Common myeloid progenitor, CD34-positive (primary cell): ENCODE measurements at places on chromosomes 4 and X.

DNA sequence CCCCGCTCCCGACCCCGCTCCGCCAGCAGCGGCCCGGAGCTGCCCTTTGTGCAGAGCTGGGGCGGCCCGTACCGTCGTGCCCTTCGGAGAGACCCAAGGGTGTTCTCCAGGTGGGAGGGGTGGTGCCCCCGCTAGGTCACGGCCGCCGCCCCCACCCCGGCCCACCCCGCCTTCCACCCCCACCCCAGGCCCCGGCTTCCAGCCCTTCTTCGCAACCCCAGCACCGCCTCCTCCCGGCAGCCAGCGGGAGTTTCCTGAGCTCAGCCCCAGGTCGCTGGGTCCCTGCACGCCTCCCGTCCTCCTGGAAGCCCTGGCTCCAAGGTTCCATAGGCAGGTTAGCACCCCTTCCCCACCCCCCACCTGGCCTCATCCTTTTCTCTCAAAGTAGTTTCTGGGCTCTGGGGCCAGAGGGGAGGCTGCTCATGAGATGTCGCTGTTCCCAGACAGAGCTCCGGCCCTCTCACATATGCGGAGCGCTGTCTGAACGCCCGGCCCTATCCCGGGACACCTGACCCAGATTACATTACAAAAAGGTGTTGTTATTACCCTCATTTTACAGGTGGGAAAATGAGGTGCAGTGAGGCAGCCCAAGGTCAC lies 25.2 kb upstream of the FGFR3 start:
- DNase-seq, result peak; percentile 47

GRCh38 chr4:37447886-37448285 lies 203.3 kb downstream of the NWD2 start:
- DNase-seq, result no peak

- DNase-seq, result no peak
Observed at GRCh38 chrX:8689473-8689872, 42.5 kb downstream of the ANOS1 start.

DNA sequence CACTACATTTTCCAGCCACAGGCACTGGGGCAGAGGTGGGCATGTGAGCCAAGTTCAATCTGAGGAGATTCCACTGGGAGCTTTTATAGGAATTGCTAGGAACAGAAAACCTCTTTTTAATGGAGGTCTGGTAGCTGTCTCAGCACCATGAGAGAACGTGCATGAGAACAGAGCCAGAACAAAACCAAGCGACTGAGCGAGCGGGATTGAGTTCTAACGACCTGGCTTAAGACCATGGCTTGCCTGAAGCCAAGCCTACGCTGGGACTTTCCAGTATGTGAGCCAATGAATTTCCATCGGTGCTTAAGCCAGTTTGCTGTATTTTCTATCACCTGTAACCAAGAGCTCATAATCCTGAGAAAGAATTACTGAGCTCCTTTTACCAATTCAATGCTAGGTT lies 183.7 kb downstream of the NR3C2 start:
- DNase-seq, result no peak

- no peak for DNase-seq
Observed at GRCh38 chr4:148435654-148436406, 6.4 kb downstream of the NR3C2 start.

- peak; percentile 5 for DNase-seq
Observed at GRCh38 chrX:80578517-80579105, 158.4 kb downstream of the TENT5D start.

DNA sequence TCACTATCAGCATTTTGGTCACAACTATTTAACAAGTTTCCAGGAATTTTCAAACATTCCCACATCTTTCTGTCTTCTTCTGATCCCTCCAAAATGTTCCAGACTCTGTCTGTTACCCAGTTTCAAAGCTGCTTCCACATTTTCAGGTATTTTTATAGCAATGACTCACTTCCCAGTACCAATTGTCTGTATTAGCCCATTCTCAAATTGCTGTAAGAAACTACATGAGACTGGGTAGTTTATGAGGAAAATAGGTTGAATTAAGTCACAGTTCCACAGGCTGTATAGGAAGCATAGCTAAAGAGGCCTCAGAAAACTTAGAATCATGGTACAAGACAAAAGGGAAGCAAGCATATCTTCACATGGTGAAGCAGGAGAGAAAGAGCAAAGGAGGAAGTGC lies 475.0 kb upstream of the PCDH7 start:
- no peak for DNase-seq

DNA sequence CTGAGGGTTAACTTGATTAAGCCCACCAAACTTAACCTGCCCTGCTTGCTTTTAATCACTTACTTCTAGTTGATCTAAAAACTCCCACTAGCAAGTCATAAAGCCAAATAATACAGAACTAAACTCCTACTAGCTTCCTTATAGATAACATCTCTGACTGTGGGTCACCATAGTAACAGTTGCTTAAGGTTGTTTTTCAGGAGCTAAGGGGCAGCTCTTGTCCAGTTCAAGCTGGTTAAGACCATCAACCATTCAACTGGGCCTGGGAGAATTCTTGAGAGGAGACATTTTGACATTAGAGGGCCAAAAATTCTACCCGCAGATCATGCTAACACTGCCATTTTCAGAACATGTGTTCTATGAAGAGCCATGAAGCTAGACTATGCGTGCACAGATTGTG lies 67.0 kb downstream of the UCHL1 start:
- peak; percentile 37 for DNase-seq

DNA sequence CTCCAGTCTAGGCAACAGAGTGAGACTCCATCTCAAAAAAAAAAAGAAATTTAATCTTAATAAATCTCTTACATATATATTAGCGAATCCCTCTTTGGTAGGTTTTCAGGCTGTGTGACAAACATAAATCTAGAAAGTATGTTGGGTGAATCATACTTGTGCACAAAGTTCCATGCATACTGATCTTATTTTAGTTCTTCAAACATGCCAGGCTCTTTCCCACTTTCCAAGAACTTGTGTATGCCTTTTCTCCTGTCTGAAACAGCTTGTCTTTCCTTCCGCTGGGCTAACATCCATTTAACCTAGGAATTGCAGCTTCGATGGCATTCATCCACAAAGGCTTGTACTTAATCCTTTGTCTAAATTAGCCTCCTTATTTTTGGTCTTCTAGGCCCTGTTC lies 156.6 kb upstream of the CASK start:
- DNase-seq, result no peak
